ENCODE measurements at places on chromosomes 1 and 21. TPM values are rescaled to one million over a fixed set of nuclear protein-coding genes. Genes with fewer than 3 reads are reported as not detected.

- peaks cover 33% of the 10 kb centered on the region for H3K4me1 ChIP-seq
- peaks cover 2% of the 10 kb centered on the region for H3K27me3 ChIP-seq
- peaks cover 2% of the 10 kb centered on the region for H3K36me3 ChIP-seq
- H3K4me3 ChIP-seq: peak overlapping the region; percentile 5
- H3K27ac ChIP-seq: peak overlapping the region; percentile 97
Measured at GRCh38 chr1:26991310-26992116, 2.0 kb upstream of the TRNP1 start.

- H3K4me3 ChIP-seq: no peak overlapping the region
- no peaks in the 10 kb centered on the region for H3K27me3 ChIP-seq
- no peaks in the 10 kb centered on the region for H3K36me3 ChIP-seq
- no peak overlapping the region for H3K27ac ChIP-seq
- H3K4me1 ChIP-seq: peaks cover 5% of the 10 kb centered on the region
- DNase-seq: no peak
Measured at GRCh38 chr1:97728436-97728835, 192.4 kb downstream of the DPYD start.

- H3K4me1 ChIP-seq: peaks cover 1% of the 10 kb centered on the region
- H3K27me3 ChIP-seq: peaks cover 40% of the 10 kb centered on the region
- no peak overlapping the region for H3K27ac ChIP-seq
- no peak for DNase-seq
- no peaks in the 10 kb centered on the region for H3K36me3 ChIP-seq
Measured at GRCh38 chr1:6409053-6409452, 10.7 kb downstream of the HES2 start.

DNA sequence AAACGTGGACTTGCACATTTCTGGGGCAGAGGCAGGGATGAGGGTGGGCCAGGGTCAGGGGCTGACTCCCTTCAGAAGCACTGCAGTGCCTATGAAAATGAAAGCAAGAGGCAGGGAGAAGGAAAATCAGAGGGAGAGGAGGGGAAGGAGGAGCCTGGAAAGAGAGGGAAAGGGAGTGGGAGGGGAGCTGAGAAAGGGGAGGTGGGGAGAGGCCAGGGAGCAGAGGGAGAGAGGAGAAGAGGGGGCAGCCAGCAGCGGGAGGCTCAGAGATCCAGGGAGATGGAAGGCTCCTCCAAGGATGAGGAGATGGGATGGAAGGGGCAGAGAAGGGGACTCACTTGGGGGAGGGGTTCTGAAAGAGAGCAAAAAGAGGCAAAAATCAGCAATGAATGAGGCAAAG, 96.3 kb upstream of the KLHDC7A start:
- peaks cover 1% of the 10 kb centered on the region for H3K4me1 ChIP-seq
- H3K36me3 ChIP-seq: peaks cover 1% of the 10 kb centered on the region

Gene NCF2
- total RNA-seq: 0.67 TPM

Gene OR14K1
- total RNA-seq: not detected
